HEK293T (cell line): ENCODE measurements at places on chromosomes 16 and 17.
A peak's percentile ranks its signal among the peaks of the same experiment; 100 is the strongest.

DNA sequence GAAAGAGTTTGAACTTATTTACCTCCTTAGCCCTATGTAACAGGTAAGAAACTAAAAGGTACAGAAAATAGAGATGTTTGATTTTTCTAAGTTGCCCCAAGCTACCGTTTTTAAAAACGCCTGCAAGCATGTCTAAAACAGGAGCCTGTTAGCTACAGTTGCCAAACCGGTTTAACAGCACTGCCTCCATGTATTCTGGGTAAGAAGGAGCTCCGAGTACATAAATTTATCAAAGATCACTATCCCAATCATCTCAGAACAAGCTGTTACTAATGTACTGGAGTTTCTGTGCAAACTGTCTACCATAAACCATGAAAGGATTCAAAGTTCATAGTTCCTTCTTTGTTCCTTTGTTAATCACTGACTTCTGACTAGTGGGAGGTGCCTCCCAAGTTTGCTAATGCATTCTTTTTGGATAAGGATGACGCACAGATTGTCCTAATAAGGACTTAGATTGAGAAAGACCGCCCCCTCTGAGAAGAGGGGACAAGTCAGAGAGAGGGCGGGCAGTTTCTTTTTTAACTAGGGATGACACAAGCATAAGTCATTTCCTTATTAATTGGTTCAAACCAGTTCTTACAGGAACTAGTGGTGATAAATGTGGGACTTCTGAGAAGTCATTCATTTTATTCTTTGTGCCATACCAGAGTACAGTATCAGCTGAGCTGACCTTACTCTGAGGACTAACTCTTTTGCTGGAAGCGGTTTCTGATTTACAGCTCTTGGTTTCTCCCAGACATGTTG, 55.3 kb downstream of the TUBD1 start:
- DNase-seq, result peak; percentile 37

DNA sequence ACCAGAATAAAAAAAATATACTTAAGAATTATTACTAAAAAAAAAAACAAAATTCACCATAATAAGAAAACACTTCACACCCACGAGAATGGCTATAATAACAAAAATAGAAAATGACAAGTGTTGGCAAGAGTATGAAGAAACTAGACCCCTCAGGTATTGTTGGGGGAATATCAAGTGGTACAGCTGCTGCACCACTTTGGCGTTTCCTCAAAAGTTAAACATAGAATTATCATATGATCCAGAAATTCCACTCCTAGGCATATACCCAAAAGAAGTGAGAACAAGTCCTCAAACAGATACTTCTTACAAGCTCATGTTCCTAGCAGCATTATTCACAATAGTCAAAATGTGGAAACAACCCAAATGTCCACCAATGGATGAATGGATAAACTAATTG, 26.3 kb downstream of the AMFR start:
- DNase-seq, result no peak

DNA sequence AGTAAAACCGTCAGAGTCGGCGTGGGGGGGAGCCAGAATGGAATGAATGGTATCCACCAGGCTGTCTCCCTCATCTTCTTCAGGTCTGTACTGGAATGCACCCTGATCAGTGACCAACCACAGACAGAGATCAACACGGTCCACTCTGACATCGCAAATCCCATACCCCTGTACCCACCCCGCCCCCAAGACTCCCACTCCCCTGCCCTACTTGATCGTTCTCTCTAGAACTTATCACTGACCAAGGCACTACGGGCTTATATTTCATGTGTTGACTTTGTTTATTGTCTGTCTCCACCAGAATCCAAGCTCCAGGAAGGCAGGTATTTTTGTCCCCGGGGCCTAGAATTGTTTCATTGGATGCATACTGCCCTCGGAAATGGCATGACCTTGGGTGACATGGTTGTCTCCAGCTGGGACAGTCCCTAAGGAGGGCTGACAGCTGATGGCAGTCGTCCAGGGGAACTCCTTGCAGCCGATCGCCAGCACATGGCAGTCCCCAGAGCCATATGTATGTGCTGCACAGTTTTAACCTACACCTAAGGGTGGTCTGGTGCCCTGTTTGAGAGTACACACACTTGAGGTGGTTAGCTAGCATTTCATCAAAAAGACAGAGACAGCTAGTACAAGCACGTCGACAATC, 526 bp upstream of the MFSD6L start:
- no peak for DNase-seq

DNA sequence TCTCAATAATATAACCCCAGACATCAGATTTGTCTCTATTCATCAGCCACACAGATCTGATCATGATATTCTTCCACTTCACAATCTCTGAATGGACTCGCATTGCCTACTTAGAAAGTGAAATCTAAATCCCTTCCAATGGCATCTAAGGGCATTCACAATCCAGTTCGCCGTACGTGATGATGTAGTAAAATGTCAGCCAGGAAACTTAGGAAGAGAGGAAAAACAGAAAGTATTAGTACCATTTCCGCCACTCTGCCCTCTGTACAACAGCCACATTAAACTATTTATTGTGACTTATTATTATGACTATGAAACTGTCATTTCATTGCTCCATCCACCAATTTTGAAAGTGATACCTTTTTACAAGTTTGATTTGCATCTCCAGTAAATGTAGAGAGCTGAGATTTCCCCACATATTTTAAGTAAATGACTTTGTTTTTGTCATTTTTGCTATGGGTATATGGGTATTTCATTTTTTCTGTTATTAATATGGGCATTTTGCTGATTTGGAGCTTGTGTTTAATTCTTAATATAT, 69.4 kb upstream of the SMIM36 start:
- no peak for DNase-seq

DNA sequence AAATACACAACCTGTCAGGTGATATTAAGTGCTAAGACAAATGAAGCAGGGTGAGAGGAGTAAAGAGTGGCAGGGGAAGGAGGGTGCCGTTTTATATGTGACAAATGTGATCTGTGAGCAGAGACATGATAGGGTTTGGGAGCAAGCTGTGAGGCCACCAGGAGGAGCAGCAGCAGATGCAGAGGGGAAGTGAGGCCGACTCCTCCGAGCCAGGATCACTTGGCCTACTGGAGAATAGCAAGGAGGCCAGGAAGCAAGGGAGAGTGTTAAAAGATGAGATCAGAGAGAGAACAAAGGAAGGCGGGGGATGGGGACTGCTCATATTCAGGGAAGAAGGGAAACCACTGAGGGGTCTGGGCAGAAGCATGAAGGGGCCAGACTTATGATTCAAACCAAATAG, 129.4 kb downstream of the TANGO6 start:
- peak; percentile 16 for DNase-seq

- DNase-seq, result no peak
These were observed 37.1 kb downstream of the TRIM25 start for GRCh38 chr17:56876766-56877179.

GRCh38 chr16:57349212-57350031, 9.2 kb upstream of the CCL22 start:
- DNase-seq, result no peak

- DNase-seq, result no peak
These were observed 61.0 kb downstream of the CFDP1 start for GRCh38 chr16:75372236-75372856.

GRCh38 chr16:83676086-83676485, 131.7 kb upstream of the HSBP1 start:
- DNase-seq, result no peak

DNA sequence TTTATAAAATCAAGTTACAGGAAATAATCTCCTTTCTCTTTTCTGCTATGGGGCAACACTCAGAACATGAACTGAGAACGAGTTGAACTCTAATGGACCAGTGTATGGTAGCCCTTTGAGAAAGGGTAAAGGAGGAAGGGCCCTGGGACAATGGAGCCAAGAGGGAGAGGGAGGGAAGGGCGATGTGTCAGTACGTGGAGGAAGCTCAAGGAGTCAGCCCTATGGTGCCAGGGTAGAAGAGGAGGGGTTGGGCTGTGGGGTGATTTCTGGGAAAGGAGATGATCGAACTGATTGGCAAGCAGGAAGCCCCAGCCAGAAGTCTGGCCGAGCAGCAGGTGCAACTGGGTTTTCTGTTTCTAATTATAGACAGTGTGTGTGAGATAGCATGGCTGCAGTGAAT, 4.3 kb upstream of the WIPI1 start:
- no peak for DNase-seq

GRCh38 chr16:14071576-14072271, 605 bp downstream of the MRTFB start:
- DNase-seq, result no peak

DNA sequence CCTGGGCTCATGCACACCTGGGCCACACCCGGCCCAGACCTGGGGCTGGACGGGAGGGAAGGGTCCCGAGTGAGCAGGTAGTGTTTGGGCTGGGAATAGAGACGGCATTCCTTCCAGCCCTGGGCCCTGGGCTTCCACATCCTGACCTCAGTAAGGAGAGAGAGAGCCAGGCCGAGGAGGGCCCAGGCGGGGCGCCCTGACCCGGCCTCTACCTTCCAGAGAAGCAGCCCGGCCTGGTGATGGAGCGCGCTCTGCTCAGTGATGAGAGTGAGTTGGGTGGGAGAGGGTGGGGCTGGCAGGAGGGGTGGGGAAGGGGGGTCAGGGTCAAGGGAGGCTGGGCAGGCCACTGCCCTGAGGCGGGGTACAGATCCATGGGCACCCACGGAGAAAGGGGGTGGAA, 13.6 kb upstream of the MYO15B start:
- DNase-seq, result no peak

DNA sequence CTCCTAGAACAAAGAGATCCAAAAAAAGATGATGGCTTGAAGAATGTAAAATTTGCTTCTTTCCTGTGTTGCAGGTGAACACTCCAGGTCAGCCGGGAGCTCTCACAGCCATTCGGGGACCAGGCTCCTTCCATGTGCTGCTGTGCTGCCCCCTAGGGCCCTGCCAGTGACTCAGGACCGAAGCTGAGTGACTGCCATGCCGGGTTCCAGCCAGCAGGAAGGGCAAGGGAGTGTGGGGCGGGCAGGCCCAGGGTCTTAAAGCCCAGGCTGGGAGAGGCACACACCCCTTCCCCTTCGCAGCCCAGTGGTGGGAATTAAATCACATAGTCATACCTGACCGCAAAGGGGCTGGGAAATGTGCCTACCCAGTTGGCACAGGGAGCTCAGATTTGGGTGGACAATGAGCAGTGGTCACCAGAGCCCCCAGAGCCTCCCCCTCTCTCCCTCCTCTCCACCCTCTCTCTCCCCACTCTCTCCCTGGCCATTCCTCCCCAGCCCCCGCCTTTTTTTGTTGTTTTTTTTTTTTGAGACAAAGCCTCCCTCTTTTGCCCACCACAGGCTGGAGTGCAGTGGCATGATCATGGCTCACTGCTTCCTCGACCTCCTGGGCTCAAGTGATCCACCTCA, 11.5 kb downstream of the EPOP start:
- peak; percentile 71 for DNase-seq

GRCh38 chr17:6508519-6509030, 47.8 kb downstream of the PITPNM3 start:
- no peak for DNase-seq

DNA sequence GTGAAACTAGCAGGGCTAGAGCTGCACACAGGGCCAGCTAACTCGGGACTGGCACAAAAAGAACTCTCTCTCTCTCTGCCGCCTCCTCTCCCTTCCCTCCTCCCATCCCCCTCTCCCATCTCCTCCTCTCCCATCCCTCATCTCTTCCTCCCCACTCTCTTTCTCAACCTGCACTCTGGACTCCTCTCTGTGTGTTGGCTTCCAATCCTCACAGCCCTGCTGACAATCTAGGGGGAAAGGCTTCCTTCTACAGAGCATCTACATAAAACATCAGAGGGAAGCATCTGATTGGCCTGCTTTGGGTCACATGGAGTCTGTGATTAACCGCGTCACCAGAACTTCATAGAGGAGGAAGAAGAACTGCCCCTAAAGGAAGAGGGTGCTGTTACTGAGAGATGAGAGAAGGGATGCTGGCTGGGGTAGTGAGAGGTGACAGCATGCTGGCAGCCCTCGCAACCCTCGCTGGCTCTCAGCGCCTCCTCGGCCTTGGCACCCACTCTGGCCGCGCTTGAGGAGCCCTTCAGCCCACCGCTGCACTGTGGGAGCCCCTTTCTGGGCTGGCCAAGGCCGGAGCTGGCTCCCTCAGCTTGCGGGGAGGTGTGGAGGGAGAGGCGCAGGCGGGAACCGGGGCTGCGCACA, 12.8 kb upstream of the ZFP90 start:
- DNase-seq, result no peak
